D721Med (cell line): ENCODE measurements at places on chromosomes 11 and 22.
A peak's percentile ranks its signal among the peaks of the same experiment; 100 is the strongest.

- no peak for DNase-seq
These were observed 35.9 kb downstream of the MAP6 start for GRCh38 chr11:75632962-75633361.

GRCh38 chr22:38191731-38192474 is 9.9 kb upstream of the MAFF start:
- DNase-seq: no peak

DNA sequence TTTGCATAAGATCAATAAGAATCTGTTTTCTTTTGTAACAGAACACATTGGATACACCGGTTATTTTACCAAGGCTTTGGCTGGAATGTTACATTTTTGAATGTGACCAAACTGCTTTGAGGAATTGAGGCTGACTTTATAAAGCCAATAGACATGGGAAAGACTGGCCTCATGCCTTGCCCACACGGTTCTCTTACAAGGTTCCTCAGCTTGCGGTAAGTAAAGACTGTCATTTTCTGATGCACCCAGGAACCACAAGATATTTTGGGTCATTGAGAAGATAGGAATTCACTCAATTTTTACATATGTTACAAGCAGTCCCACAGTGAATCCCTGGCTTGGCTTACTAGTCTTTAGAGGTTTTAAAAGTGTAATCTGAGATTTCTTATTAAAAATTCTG is 23.9 kb downstream of the OR10A6 start:
- no peak for DNase-seq

GRCh38 chr22:49007013-49007653 is 820.5 kb downstream of the BRD1 start:
- DNase-seq: no peak

- no peak for DNase-seq
These were observed 157.9 kb upstream of the CARD18 start for GRCh38 chr11:105297463-105297862.

DNA sequence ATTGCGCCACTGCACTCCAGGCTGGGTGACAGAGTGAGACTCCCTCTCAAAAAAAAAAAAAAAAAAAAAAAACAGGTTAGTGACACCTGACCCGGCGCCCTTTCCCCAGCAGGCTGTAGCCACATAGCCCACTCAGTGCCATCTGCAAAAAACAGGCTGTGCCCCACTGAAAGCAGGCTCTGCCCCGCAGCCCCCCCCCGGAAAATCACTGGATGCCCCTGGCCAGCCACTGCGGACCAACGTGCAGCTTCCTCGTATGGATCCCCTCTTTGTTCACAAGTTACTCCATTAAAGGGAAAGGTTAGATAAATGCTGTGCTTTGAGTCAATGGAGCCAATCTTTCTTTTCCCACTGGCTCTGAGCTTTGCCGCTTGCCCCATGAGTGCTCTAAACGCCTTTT is 660.3 kb downstream of the TBC1D22A start:
- no peak for DNase-seq

- DNase-seq: no peak
These were observed 6.4 kb downstream of the HIPK3 start for GRCh38 chr11:33263549-33263948.

GRCh38 chr22:45026511-45026910 is 16.7 kb upstream of the PHF21B start:
- DNase-seq: no peak

DNA sequence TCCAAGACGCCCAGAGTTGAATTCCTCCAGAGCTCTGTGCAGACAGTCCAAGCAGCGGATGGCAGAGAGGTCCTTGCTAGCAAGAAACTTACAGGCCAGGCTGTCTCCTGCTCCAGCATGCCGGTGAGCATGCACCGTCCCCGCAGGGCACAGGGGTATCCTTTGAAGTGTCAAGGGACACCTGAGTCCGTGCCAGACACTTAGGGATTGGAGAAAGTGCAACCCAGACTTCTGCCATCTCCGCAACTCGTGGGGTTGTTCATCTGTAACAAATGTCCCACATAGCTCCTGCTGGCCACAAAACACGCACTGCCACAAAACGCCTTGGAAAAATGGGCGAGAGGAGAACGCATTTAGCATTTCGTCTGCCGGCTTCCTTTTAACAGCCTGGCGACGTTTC is 13.3 kb downstream of the TSPO start:
- no peak for DNase-seq

GRCh38 chr11:63813035-63813562 is at the start of gene SPINDOC:
SPINDOC (plus strand) TSS chr11:63813456; CDS start chr11:63813687, 231 bp downstream.
- DNase-seq: peak; percentile 91

DNA sequence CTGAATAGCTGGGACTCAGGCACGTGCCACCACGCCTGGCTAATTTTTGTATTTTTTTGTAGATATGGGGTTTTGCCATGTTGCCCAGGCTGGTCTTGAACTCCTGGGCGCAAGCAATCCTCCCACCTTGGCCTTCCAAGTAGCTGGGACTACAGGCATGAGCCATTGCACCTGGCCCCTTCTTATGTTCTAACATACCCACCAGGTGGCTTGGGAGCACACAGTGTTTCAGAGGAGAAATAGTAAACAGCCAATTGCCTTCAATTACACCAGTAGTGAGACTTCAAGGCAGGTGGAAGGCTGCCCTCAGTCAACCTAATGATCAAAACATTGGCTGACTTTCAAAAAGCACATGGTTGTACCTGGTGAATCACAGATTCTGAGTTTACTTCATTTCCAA is 167.2 kb downstream of the SWAP70 start:
- no peak for DNase-seq

- no peak for DNase-seq
These were observed 22.1 kb upstream of the KRTAP5-7 start for GRCh38 chr11:71505001-71505400.

DNA sequence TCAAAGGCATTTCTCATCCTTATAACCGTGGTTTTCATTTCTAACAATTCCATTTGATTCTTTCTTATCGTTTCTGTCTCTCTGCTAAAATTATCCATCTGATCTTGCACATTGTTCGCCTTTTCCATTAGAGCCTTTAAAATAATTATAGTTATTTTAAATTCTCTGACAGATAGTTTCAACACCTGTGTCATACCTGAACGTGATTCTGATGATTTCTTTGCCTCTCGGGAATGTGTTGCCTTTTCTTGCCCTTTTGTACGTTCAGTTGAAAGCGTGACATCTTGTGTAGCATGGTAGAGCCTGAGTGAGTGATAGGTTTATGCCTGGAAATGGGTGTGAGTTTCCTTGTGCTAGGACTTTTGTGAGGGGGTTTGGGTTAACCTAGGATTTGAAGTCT is 121.5 kb upstream of the NARS2 start:
- no peak for DNase-seq

- no peak for DNase-seq
These were observed 34.1 kb downstream of the PHLDB1 start for GRCh38 chr11:118641397-118642019.

DNA sequence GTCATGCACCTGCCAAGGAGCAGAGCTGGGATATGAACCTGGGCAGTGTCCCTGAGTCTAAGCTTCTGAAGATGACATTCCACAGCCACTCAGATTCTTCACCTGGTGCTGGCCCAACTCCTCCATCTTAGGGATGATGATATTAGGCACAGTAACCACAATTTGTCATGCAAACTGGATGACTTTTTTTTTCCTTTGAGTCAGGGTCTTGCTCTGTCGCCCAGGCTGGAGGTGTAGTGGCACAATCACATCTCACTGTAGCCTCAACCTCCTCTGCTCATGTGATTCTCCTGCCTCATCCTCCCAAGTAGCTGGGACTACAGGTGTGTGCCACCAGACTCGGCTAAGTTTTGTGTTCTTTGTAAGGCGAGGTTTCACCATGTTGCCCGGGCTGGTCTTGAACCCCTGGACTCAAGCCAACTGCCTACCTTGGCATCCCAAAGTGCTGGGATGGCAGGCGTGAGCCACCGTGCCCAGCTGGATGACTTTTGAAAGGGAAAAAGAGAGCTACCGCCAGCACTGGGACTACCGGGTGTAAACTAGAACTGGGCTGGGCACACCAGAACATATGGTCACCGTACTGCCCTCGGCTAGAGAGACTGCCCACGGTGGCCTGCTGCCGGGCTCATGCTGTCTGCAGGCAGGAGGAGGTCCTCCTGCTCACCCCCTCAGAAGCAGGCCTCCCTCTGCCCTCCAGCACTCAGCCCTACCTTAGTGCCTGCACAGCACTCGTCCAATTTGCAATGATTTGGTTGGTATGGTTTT is 77.7 kb downstream of the NAT10 start:
- no peak for DNase-seq

GRCh38 chr11:73331138-73331916 is 23.3 kb downstream of the ARHGEF17 start:
- DNase-seq: no peak

DNA sequence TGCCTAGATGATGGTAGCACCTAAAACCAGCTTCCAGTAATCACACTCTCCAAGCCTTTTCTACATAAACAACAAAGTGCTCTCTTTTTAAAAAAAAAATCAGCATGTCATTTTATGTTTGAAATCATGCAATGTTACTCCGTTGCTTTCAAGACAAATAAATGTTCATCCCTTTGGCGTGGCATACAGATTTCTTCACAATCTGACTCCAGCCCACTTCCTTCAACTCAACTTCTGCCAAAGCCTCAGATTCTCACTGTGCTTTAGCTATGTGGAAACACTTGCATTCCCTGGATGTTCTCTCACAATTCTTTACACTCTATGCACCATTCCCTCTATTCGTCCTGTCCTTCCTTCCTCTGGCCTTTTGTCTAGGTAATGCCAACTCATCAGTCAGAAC is 206.3 kb upstream of the BLID start:
- DNase-seq: no peak

- DNase-seq: no peak
These were observed 43.6 kb upstream of the HORMAD2 start for GRCh38 chr22:30036656-30037055.

- DNase-seq: no peak
These were observed 305.1 kb downstream of the CNTN5 start for GRCh38 chr11:99325847-99326246.

GRCh38 chr11:10379426-10379825 is 74.6 kb downstream of the ADM start:
- DNase-seq: no peak

DNA sequence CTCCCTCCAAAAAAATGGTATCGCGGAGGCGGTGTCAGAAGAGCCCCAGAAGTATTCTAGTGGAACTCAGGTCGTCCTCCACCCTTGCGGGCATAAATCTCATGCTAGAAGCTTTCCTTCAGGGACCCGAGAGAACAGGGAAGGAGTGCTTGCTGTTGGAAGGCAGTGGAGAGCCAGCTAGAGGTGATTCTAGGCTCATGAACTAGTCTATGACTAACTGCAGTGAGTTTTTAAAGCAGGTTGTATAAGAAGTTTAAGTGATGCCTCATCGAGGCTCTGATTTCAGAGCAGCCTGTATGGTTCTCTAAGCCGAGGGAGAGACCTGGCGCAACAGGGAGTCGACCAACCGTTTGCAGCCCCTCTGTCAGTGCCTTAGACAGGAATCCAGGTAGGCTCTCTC is 85.7 kb downstream of the TBC1D22A start:
- DNase-seq: no peak

- DNase-seq: peak; percentile 47
These were observed 907 bp downstream of the MCHR1 start for GRCh38 chr22:40679964-40680818.

DNA sequence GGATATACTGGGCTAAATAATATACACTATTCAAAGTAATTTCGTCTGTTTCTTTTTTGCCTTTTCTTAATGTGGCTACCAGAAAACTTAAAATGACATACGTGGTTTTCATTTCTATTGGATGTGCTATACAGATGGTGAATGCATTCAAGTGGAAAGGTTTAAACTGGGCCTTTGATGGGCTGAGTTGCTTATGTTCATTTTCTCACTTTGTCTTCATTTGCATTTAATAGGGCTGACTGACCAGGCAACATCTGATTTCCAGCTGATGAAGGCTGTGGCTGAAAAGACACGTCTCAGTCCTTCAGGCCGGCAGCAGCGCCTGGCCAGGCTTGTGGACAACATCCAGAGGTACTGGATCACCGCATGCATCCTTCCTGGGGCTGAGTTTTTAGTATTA is 27.9 kb downstream of the PIWIL4 start:
- DNase-seq: no peak

GRCh38 chr11:117145393-117145761 is 1.3 kb downstream of the PAFAH1B2 start:
- DNase-seq: no peak

- DNase-seq: no peak
These were observed 115.6 kb downstream of the SGSM3 start for GRCh38 chr22:40485813-40486667.

DNA sequence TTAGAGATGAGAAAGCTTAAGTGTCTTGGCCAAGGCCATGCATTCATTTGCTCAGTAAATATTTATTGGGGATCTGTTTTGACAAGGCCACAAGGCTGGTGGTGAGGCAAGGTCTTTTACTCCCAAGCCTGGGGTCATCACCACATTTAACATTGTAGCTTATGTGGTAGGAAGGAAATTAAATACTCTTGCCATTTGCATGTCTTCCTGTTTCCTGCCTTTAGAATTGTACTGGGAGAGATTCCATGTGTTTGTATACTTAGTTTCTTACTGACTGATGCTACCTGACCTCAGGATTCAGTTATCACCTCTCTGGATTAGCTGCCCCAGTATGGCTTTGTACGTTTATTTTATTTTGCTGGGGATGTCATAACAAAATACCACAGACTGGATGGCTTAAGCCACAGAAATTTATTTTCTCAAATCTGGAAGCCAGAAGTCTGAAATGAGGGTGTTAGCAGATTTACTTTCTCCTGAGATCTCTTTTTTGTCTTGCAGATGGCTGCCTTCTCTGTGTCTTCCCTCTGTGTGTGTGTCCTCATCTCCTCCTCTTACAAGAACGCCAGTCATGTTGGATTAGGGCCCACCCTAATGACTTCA is 44.8 kb downstream of the SPECC1L start:
- no peak for DNase-seq

GRCh38 chr11:69490516-69490915 is 9.1 kb downstream of the LINC01488 start:
- no peak for DNase-seq

DNA sequence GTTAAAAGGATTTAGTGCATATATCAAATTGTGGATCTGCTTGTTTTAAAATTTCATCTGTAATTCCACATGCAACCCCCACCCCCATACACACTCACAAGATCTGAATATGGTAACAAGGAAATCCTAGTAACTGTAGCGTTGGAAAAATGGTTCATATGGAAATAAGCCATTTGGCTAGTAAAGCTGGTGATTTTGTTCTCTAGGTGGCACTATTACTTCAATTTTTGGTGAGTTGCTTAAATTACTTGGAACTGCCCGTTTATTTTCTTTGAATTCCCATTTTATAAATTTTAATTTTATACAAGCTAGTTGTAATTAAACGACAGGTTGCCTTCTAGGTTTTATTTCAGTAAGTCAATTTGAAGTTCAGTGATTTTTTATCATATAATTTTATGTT is 5.3 kb downstream of the BDNF start:
- DNase-seq: no peak

- peak; percentile 12 for DNase-seq
These were observed 679.9 kb upstream of the CCDC179 start for GRCh38 chr11:23540101-23540561.
